ENCODE measurements at places on chromosomes 3 and 15.
A peak's percentile ranks its signal among the peaks of the same experiment; 100 is the strongest.

DNA sequence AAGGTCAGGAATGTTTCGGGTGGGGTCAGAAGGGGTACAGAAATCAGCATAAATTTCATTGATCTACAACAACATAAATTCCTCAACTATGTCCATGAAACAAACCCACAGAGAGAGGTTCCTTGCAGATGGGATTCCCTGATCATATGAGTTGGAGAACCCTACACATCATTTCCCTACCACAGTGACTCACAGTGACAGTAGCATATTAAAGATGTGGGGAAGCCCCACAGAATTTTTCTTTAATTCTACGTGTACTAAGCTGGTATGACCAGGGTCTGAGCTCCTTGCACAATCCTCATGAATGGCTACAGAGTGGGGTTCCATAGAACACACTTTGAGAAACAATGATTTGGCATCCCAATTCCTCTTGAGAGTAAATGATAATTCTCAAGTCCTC, 116.9 kb upstream of the RAD18 start:
- no peak for DNase-seq

- no peak for DNase-seq
Observed at GRCh38 chr3:46520531-46520930, 22.8 kb downstream of the RTP3 start.

GRCh38 chr3:128442070-128442469, 24.6 kb downstream of the DNAJB8 start:
- no peak for DNase-seq

GRCh38 chr3:134075846-134076245, 46.1 kb upstream of the SLCO2A1 start:
- DNase-seq = no peak

- no peak for DNase-seq
Observed at GRCh38 chr3:135944831-135945230, 20.7 kb upstream of the PPP2R3A start.

DNA sequence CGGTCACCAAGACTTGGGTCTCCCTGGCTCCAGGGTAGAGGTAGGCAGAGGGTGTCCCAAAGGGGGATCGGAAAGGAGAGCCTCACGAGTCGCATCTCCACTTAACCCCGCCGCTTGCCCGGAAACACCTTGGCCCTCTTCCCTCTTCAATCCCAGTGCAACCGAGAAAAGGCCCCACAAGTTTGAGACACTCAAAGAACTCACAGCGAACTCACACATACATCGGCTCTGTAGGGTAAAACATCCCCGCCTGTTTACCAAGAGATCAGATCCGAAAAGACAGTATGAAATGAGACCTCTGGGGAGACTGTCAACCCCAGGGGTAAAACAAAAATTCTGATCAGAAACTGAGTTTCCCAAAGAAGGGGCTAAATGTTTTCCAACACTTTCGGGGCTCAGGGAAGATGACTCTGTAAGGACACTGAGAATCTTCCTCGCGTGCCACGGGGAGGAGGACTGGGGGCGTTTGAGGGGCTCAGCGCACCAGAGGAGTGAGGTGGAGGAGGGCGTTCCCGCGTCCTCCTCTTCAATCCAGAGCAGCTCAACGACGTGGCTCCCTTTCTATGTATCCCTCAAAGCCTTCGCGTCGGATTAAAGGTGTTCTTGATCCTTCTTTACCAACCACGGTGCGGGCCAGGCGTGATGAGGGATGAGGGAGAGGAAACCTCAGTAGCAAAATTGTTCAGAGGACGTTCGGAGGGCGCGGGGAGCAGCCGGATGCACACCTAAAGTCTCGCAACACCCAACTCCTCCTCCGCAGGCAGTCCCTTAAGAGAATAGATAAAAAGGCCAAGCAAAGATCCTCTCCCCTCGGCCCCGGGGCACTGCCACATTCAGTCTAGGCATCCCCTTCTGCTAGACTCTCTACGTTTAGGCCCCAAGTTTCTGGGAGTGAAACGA, 3.7 kb downstream of the WNT5A start:
- no peak for DNase-seq

- no peak for DNase-seq
Observed at GRCh38 chr3:52532517-52532837, 1.2 kb downstream of the NT5DC2 start.

DNA sequence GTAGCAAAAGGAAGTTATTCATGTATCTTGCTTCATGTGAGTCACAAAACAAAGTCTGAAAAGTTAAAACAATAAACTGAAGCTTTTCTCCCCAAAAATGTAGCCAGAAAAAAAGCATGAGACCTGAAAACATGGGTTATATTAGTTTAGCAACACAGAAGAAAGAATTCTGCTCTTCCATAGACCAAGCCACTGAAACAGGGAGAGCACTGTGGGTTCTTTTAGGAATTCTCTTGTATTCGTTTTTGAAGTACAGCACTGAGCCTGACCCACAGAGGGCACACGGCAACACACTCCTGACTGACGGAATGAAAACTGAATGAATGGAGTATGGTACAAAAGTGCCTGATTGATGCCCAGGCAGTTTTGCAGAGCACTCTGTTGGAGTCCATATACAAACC, 66.6 kb downstream of the TM4SF4 start:
- no peak for DNase-seq

DNA sequence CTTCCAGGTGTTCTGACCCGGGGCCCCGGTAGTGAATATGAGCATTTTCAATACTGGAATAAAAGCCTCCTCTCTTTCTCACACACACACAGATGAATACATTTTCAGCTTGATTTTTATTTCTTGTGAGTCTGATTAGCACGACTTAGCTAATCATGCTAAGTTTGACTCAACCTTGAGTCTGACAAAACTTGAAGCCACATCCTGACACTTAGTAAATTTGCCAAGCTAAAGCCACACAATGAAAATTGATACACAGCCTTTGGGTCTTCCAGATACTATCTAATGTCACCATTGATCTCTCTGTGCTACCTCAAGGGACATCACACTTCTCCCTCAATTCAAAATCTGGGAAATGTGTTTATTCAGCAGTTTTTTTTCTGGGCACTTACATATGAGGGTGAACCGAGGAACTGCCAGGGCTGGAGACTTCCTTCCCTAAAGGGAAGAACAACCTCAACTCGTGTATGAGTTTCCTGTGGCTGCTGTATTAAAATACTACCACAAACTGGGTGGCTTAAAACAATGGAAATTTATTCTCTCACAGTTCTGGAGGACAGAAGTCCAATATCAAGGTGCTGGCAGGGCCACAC, 18.6 kb downstream of the TMEM266 start:
- DNase-seq = no peak

- no peak for DNase-seq
Observed at GRCh38 chr15:25541228-25541627, 102.4 kb upstream of the UBE3A start.

DNA sequence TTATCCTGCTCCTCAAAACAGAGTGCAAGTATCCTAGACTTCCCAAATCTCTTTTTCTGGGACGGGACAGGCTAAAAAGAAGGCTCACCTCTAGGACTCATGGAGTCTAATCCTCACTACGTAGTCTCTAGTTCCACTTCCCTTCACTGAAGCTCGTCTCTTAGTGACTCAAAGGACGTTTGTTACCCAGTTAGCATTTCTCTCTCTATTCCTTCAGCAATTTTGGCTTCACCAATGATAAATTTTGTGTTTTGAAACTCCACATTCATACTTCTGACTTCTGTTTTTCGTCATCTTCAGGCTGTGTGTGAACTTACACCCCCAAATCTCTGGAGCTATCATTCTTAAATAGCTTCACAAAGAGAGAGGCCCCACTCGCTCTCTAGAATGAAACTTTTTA, 627.1 kb downstream of the NAALADL2 start:
- DNase-seq = no peak

GRCh38 chr15:94840794-94841783, 609.7 kb downstream of the MCTP2 start:
- no peak for DNase-seq

GRCh38 chr15:75647370-75648155, at the start of gene SNX33:
SNX33 (plus strand) TSS chr15:75647912; CDS start chr15:75649103, 1,191 bp downstream.
- peak; percentile 82 for DNase-seq

- DNase-seq = no peak
Observed at GRCh38 chr15:56757875-56758274, 24.6 kb upstream of the ZNF280D start.

DNA sequence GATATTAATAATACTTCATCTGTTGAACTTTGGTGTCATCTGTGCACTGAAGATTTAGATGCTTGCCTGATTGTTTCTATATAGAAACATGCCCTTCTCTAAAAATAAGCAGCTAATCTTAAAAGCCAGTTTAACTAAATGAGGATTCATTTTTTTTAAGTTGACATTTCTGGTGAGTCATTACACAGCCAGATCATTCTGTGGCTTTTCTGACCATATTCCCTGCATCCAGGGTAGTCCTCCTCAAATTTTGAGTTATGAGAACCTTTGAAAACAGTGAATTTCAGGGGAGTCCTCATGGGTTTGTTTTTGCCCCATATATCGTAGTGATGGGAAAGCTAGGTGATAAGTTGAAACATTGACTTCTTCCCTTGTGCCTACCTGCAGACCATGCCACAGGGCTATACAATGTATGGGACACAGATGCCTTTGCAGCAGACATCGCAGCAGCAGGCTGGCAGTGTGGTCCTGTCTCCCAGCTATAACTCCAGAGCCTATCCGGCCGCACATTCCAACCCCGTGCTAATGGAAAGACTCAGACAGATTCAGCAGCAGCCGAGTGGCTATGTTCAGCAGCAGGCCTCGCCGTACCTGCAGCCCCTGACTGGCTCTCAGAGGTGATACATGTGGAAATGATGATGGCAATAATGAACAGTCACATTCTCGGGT, 26.5 kb upstream of the P2RY12 start:
- DNase-seq = no peak

DNA sequence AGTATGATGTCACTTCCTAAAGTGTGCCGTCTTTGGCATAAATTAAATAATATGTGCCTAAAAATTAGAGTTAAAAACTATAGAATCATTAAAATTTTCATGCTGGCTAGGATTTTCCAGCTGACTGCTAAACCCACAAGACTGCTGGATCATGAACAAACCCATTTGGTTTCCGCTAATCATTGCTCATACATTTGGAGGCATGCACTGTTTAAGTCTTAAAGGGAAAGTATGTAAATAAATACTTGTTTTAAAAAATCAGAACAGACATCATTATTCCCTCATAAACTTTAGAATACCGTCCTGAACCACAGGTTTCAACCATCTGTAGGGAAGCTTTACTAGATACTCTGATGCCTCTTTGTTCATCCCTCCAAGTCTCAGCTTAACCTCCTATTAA, 26.5 kb downstream of the ATP6V1A start:
- no peak for DNase-seq

DNA sequence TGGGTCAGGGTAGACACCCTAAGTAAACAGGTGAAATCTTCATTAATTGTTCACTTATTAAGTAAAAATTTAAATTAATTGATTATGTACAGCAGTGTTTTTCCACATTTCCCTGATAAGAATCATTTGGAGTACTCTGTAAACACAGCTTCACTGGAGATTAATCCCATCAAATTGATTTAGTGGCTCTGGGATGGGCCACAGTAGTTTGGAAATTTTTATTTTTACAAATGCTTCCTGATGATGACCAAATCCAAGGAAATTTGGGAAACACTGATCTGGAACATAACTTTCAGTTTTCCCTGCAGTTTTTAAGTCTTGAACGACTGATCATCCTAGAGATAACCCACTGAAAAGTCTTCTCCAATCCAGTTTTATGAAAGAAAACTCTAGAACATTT, 18.8 kb upstream of the RPLP1 start:
- no peak for DNase-seq

GRCh38 chr3:40615110-40615915, 90.6 kb downstream of the ZNF621 start:
- DNase-seq = peak; percentile 19

- no peak for DNase-seq
Observed at GRCh38 chr3:119627461-119627860, 29.8 kb downstream of the PLA1A start.

- no peak for DNase-seq
Observed at GRCh38 chr15:68776477-68777270, 44.0 kb downstream of the ANP32A start.

GRCh38 chr15:59349680-59350420, 22.8 kb downstream of the MYO1E start:
- no peak for DNase-seq

- no peak for DNase-seq
Observed at GRCh38 chr15:38134252-38134651, 118.4 kb upstream of the SPRED1 start.

DNA sequence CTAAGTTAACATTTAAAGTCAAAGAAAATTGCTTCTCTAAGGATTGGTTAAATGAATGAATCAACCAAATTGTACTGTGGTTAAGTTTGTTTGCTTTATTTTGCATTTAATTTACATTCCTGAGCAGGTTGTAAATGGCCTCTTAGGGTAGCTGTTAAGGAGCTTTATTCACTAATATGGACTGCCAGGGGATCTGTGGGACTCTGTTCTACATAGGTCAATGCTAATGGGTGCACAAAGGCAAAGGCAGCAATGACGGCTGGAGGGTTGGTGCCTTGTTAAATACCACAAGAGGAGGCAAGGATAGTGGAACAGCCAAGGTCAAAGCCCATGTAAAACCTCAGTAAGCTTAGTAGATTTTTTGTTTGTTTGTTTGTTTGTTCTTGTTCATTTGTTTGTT, 89.3 kb upstream of the P2RY1 start:
- no peak for DNase-seq

DNA sequence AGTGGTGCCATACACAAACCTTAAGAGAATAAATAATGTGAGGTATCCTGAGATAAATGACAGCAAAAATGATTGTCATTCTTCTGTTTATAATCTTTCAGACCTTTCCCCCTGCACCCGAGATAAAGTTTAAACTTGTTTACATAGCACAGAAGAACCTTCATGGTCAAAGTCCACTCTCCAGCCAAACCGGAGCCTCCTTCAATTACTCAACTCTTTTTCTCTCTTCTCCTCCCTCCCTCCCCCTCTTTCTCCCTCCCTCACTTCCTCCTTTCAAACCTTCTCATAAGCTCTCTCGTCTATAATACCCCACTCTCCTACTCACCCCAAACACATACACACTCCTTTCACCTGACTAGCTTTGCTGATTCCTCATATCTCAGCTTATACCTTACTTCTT, 198.9 kb downstream of the EFHB start:
- no peak for DNase-seq

DNA sequence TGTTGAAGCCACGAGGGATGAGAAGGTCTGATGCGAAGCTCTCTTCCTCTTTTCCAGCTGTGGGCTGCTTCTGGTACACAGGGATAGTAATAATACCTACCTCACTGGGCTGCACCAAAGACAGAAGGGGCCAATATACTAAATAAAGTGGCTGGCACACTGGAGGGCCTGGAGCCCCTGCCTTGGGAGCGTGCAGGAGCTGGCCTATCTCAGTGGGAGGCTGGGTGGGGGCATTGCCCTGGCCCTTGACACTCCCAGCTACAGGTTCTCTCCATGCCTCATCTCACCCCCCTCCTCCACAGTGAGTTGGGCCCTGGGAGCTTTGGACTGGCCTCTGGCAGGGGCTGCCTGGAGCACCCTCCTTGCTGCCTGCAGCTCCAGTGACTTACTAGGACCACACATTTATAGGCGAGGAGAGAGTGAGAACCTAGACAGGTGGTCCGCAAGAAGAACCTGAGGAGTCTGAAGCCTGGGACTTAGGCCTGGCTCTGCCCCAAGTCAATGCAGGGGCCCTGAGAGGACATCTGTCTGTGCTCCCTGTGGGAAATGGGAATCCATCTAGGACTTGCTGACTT, 1.6 kb downstream of the NOX5 start:
- DNase-seq = no peak

GRCh38 chr3:157059181-157059580, 100.8 kb downstream of the CCNL1 start:
- DNase-seq = no peak

Data from left kidney (tissue), 8 donors.